ENCODE measurements at places on chromosomes 6 and 20.

GRCh38 chr6:79520534-79520933, 16.7 kb downstream of the LCA5 start:
- no peak for DNase-seq

DNA sequence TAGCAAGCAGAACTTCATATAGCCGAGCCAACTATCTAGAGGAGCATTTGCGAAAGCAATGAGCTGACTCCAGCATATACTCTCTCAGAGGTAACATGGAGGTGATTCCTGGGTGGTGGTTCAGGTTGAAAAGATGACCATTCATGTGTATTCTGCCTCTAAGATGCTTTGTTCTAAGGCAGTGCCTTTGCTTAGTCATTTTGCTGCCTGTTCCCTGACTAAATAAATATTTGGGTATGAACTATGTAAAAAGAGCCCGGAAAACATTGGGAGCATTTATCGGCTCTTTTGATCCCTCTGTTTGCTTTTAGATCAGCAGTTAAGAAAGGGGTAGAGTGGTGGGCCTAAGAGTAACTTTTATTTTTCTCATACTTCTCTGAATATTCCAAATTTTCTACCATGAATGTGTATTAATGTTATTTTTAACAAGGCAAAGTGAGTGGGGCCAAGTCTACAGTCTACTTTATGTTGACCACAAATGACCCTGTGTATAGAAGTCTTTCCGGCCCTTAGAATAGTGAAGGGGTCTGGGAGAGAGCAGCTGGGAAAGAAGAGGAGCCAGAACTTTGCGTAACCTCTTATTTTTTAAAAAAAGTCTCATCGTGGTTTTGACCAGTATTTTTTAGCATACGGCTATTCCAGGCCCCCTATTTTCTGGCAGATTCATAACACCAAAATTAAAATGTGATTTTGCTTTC, 206.5 kb upstream of the EYA4 start:
- DNase-seq = no peak

GRCh38 chr6:80594461-80594860, 488.0 kb downstream of the BCKDHB start:
- no peak for DNase-seq

GRCh38 chr6:115396112-115396906, 664.4 kb downstream of the FRK start:
- no peak for DNase-seq

DNA sequence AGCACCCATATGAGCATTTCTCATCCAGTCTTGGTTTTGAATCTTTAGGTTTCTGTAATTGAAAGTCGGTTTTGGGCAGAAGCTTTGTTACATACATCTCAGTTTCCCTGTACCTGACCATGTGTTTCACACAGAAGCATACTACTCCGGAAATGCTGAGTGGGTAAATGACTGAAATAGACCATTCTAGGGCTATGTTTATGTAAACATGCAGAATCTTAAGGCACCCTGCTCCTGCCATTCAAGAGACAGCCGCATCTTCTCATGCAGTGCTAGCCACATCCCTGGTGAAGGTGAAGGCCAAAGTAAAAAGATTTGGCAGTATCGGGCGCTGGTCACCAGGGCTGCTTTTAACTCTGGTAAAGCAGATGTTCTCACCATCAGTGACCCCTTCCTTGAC, 171.3 kb downstream of the ISM1 start:
- no peak for DNase-seq

DNA sequence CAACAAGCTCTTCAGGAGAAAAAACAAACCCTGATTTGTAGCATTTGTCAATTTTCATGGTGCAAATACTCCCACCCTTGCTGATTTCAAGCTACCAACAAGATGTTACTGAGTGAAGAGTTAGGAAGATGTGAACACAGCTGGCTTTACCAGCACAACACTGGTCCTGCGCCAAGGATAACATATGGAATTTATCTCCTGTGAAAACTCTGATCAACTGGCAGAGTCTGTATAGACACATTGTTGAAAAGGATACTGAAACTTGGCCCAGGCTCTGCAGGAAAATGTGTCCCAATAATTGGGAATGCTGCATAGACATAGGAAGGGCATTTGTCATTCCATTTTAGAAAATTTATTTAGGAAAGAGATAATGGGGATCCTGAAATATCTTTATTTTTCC, 29.0 kb downstream of the OTOR start:
- peak; percentile 45 for DNase-seq

- DNase-seq = no peak
Observed at GRCh38 chr6:168154263-168154917, 75.4 kb upstream of the FRMD1 start.
